ENCODE measurements at places on chromosomes 4 and X. TPM values are rescaled to one million over a fixed set of nuclear protein-coding genes. Genes with fewer than 3 reads are reported as not detected.

The L1CAM gene
- 9.7 TPM for total RNA-seq

The UGT2B10 gene
- not detected for total RNA-seq

The RAB40AL gene
- total RNA-seq, result not detected

The ADAMTS3 gene
- total RNA-seq, result not detected

The LGI2 gene
- not detected for total RNA-seq

The DCTD gene
- total RNA-seq, result 76.6 TPM

The GPC4 gene
- total RNA-seq, result not detected

The KCTD8 gene
- total RNA-seq, result not detected

The NXF3 gene
- total RNA-seq, result not detected

The ZFYVE28 gene
- 21.2 TPM for total RNA-seq

The CCNA2 gene
- 61.5 TPM for total RNA-seq

The QRFPR gene
- not detected for total RNA-seq

The NAA11 gene
- not detected for total RNA-seq

The BBS12 gene
- 3.2 TPM for total RNA-seq

The KDR gene
- not detected for total RNA-seq

The NAP1L3 gene
- total RNA-seq, result 0.61 TPM

The CT83 gene
- total RNA-seq, result not detected

The NPFFR2 gene
- total RNA-seq, result not detected

The MAOA gene
- total RNA-seq, result 0.39 TPM

The CITED1 gene
- not detected for total RNA-seq

The RHOXF1 gene
- 0.29 TPM for total RNA-seq

The SMARCA5 gene
- 50.2 TPM for total RNA-seq

The MFAP3L gene
- total RNA-seq, result 0.32 TPM

The CLDN34 gene
- total RNA-seq, result not detected

The TSPYL2 gene
- 21.0 TPM for total RNA-seq

The BEND4 gene
- total RNA-seq, result 0.37 TPM

The FMR1NB gene
- not detected for total RNA-seq

The UBE2D3 gene
- total RNA-seq, result 451 TPM

The EPGN gene
- not detected for total RNA-seq

The HADH gene
- total RNA-seq, result 33.5 TPM
